ENCODE measurements at places on chromosomes 1 and 21. TPM values are rescaled to one million over a fixed set of nuclear protein-coding genes. Genes with fewer than 3 reads are reported as not detected.

DNA sequence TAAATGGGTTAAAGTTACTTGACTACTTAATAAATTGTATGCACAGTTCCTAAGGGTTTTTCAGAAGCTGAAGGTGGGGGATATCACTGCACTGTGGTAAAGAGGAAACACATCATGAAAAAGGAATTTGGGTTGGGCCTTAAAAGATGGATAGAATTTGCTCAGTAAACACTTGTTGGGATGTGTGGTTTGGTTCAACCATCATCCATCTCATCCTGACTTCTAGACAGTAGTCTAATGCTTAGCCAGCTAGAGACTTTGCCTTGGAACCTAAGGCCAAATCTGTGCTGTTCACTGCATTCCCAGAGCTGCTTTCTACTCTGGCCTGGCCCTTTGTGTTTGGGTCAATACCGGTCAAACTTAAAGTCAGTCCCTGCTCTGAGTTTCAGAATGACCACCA lies 30.6 kb downstream of the LY9 start:
- H3K4me3 ChIP-seq, result no peak overlapping the region
- no peaks in the 10 kb centered on the region for H3K4me1 ChIP-seq
- H3K36me3 ChIP-seq, result no peaks in the 10 kb centered on the region

DNA sequence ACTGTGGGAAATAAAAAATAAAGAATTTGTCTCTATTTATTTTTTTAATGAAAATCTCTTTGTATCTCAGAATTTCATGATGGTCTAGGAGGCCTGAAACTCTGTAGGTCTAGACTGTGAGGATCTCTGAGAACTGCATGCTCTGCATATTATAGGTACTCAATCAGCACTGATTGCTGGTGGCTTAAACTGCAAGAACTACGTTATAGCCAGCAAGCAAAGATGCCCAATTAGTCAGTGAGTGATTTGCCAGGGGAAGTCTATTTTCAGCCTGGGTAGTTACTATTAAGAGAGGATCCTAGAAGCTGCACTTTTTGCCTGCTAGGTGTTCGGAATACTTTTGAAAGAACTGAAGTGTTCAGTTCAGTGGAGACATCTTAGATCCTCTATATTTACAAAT lies 87.4 kb downstream of the GPR52 start:
- no peaks in the 10 kb centered on the region for H3K4me1 ChIP-seq
- DNase-seq, result no peak
- H3K27me3 ChIP-seq, result no peaks in the 10 kb centered on the region

GRCh38 chr1:165408518-165408917 lies 36.4 kb downstream of the RXRG start:
- no peak overlapping the region for H3K27ac ChIP-seq
- H3K4me1 ChIP-seq, result no peaks in the 10 kb centered on the region
- no peaks in the 10 kb centered on the region for H3K36me3 ChIP-seq
- no peak overlapping the region for H3K4me3 ChIP-seq
- no peak for DNase-seq

DNA sequence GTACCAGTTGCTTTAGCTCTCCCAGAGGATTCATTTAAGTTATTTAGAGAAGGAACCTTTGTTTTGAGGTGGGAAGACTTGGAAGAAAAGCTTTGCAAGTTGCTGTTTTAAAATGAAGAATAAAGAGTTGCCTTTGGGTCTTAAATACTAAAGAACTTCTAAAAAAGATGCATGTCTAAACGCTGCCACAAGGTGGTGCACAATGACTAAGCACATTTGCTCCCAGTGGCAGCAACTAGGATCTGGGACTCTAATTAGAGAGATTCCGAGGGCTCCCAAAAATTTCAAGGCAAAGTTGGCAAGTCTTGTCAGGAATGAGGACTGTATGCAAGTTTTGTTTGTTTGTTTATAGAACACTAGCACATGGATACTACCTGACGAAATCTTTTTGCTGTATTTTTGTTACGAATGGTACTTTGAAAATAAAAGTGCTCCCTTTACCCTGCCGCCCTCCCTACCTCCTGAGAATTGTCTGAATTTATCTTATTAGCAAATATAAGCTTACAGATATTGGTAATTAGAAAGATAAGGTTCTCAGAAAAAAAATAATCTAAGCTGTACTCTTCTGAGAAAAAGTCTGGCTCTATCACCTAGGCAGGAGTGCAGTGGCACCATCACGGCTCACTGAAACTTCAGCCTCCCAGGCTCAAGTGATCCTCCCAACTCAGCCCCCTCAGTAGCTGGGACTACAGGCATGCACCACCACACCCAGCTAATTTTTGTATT lies 121.8 kb downstream of the HFM1 start:
- no peaks in the 10 kb centered on the region for H3K36me3 ChIP-seq
- H3K27ac ChIP-seq, result no peak overlapping the region
- H3K4me1 ChIP-seq, result peaks cover 4% of the 10 kb centered on the region
- peak overlapping the region; percentile 1 for H3K4me3 ChIP-seq
- DNase-seq, result peak; percentile 40

The SPRR1A gene
- not detected for total RNA-seq

The NBPF26 gene
- 10.8 TPM for total RNA-seq
